ENCODE measurements at places on chromosomes 2 and 18.

- DNase-seq, result no peak
These were observed 233.7 kb upstream of the SPOPL start for GRCh38 chr2:138267902-138268254.

GRCh38 chr2:229642371-229642770, 72.0 kb downstream of the DNER start:
- no peak for DNase-seq

GRCh38 chr2:210971431-210971830, 415.0 kb downstream of the CPS1 start:
- no peak for DNase-seq

GRCh38 chr2:21175895-21176646, 52.3 kb downstream of the TDRD15 start:
- DNase-seq, result no peak

DNA sequence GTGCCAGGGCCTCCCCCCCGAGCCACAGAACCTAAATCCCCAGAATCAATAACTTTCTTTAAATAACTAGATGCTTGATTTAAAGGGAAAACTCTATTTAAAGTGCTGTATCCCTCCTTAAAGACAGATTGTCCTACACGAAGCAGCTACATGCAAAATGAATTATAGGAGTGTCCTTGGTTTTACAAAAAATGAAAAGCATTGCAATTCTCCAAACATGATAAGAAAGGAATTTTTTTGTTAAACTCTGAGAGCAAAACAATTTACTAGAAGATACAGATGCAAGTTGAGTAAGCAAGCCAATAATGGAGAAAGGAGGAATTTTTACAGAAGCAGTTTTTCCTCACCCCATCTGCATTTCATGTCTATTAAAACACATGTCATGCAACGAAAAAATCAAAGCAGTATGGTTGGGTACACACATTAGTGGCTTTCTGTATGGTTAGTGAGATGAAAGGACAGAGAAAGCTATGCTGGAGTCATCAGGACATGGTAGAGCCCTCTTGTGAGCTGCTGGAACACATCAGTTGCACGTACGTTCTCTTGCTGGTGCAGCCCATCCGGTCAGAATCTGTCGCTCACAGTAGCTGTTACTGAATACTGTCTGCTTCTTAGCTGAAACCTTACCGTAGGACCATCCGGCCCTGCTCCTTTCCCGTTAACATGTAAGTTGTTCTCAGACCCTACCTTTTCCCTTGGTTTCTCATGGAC, 25.9 kb upstream of the STEAP3 start:
- DNase-seq, result no peak

DNA sequence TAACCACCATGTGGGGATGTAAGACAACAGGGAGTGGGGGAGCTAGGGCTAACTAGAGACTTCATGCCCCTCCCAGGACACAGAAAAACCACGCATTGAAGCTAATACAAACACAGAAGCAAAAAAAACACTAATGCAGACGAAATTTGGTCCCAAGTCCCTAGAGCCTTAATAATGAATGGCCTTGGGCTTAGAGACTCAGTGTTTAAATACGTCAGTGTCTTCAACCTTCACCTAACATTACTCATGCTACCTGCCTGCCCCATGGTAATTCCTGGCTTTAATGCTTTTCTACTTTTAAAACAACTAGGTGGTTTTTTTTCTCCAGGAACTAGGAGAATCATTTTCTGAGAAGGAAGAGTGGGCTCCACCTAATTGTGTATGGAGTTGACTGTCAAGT, 64.1 kb upstream of the ITSN2 start:
- DNase-seq, result no peak

GRCh38 chr18:79608069-79608468, 71.5 kb upstream of the CTDP1 start:
- DNase-seq, result no peak
